ENCODE measurements at places on chromosomes 6 and 20.

DNA sequence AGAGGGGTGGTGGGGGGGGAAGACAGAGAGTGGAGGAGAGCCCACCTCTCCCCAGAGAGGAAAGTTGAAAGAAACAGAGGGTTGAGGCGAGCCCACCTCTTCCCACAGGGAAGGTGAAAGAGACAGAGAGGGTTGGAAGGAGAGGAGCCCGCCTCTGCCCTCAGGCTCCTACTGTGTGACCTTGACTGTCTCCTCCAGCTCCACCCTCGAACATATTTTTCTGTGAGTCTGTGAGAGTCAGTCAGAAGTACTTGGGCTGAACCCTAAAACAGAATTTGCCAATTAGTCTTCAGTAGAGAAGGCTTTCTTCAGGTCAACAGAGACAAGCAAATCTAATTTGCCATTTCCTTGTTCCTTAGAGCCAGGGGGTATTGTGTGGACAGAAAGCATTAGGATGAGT lies 153.7 kb upstream of the SNX9 start:
- no peaks in the 10 kb centered on the region for H3K36me3 ChIP-seq
- 0 out of 2 replicates have a peak, but pooled peaks cover 2% of the 10 kb centered on the region for H3K27me3 ChIP-seq
- H3K4me3 ChIP-seq, result no peak overlapping the region
- no peak for DNase-seq
- no peaks in the 10 kb centered on the region for H3K4me1 ChIP-seq
- H3K27ac ChIP-seq, result no peak overlapping the region

DNA sequence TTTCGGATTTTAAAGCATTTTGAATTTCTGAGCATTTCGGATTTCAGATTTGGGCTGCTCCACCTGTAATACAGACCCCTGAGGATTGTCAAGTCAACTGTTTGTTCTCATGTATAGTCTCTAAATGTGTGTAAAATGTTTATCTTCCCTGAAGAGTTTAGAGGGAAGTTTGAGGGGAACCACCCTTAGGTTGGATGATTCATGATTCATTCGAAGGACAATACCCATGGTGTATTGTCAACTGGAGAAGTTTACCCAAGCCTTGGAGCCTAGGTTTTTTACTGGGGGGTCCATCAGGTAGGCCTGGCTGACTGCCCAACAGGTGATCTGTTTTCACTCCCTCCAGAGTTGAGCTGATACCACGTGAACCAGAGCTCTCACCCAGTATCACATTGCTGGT lies 18.9 kb downstream of the GSTA4 start:
- H3K4me1 ChIP-seq, result peaks cover 34% of the 10 kb centered on the region
- no peak overlapping the region for H3K4me3 ChIP-seq
- H3K27ac ChIP-seq, result no peak overlapping the region
- H3K36me3 ChIP-seq, result no peaks in the 10 kb centered on the region

- peaks cover under 1% of the 10 kb centered on the region for H3K4me1 ChIP-seq
- no peak overlapping the region for H3K4me3 ChIP-seq
- H3K36me3 ChIP-seq, result no peaks in the 10 kb centered on the region
- H3K27me3 ChIP-seq, result no peaks in the 10 kb centered on the region
Measured at GRCh38 chr6:137685798-137686375, 181.2 kb upstream of the TNFAIP3 start.

- H3K27ac ChIP-seq, result no peak within 1 kb of the TSS
- H3K36me3 ChIP-seq, result no peaks in the 10 kb centered on the region
- peaks cover 21% of the 10 kb centered on the region for H3K4me1 ChIP-seq
- no peaks in the 10 kb centered on the region for H3K27me3 ChIP-seq
- DNase-seq, result peak; percentile 94
- peak within 1 kb of the TSS; percentile 89 for H3K4me3 ChIP-seq
Measured at GRCh38 chr6:109440331-109441068, at the start of the genes PPIL6 and SMPD2. TSS of gene PPIL6 (minus strand) at chr6:109440628. CDS start at chr6:109440590, 38 bp downstream. TSS of gene SMPD2 (plus strand) at chr6:109440724. CDS start at chr6:109441122, 398 bp downstream.

- no peaks in the 10 kb centered on the region for H3K4me1 ChIP-seq
- no peak overlapping the region for H3K27ac ChIP-seq
- no peaks in the 10 kb centered on the region for H3K36me3 ChIP-seq
- no peaks in the 10 kb centered on the region for H3K27me3 ChIP-seq
- DNase-seq, result no peak
- no peak overlapping the region for H3K4me3 ChIP-seq
Measured at GRCh38 chr20:29427201-29428060, 1830.0 kb upstream of the DEFB115 start.

GRCh38 chr6:156348424-156348823 lies 428.8 kb upstream of the ARID1B start:
- no peak overlapping the region for H3K27ac ChIP-seq
- no peak for DNase-seq
- H3K4me1 ChIP-seq, result no peaks in the 10 kb centered on the region
- H3K4me3 ChIP-seq, result no peak overlapping the region
- no peaks in the 10 kb centered on the region for H3K36me3 ChIP-seq

DNA sequence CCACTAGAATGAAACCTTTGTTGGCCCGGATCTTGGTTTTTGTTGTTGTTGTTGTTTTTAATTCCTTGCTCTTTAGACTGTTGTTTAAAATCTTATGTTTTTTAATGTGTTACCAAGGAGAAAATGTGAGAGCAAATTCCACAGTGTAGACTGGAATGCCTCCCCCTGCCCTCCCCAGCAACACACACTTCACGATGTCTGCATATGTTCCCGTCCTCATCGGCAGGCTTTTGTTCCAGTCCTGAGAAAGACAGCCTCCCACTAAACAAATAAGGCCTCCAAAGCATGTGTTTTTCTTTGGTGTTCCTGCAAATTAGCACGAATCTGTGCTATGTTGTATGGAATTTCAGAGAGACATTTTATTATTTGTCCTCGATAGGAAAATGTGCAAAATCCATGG lies 263.3 kb upstream of the QKI start:
- no peak for DNase-seq
- no peaks in the 10 kb centered on the region for H3K36me3 ChIP-seq
- no peaks in the 10 kb centered on the region for H3K27me3 ChIP-seq

GRCh38 chr20:51419231-51419630 lies 123.3 kb downstream of the NFATC2 start:
- no peak for DNase-seq
- no peaks in the 10 kb centered on the region for H3K27me3 ChIP-seq
- no peak overlapping the region for H3K27ac ChIP-seq
- H3K4me3 ChIP-seq, result no peak overlapping the region
- H3K36me3 ChIP-seq, result peaks cover 57% of the 10 kb centered on the region
- no peaks in the 10 kb centered on the region for H3K4me1 ChIP-seq

DNA sequence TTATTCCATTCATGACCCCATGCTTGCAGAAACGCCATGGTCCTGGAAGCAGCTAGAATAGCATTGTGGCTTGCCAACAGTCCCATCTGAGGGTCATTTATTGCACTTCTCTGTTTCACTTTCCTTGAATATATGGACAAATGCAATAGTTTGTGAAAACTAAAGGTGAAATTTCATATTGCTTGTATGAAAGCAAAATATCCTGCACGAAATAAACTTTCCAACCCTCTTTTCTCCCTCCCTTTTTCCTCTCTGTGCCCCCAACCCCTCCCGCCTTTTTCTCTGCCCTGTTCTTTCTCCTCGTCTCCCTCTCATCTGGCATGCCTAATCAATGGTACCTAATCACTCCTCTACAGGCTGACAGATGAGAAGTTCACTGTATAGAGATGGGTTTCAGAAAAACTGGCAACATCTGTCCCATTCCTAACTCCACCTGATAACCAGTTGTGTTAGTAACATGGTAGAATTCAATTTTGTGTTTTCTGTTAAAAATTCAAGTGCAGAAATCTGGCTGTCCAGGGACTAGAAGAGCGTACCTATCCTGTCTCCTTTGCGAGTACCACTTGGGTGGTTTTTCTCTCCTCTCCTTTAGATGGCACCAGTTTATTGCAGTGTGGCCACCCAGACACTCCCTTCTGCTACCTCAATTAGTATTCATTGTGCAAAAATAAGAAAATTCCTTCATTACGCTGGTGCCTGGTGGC lies 198.6 kb downstream of the FOXA2 start:
- no peak overlapping the region for H3K4me3 ChIP-seq
- H3K4me1 ChIP-seq, result peaks cover 8% of the 10 kb centered on the region
- H3K27me3 ChIP-seq, result no peaks in the 10 kb centered on the region
- peak; percentile 46 for DNase-seq
- no peak overlapping the region for H3K27ac ChIP-seq

GRCh38 chr6:84411060-84411629 lies 183.7 kb upstream of the CEP162 start:
- H3K36me3 ChIP-seq, result no peaks in the 10 kb centered on the region
- DNase-seq, result no peak
- H3K27ac ChIP-seq, result no peak overlapping the region
- no peak overlapping the region for H3K4me3 ChIP-seq
- H3K27me3 ChIP-seq, result no peaks in the 10 kb centered on the region
- no peaks in the 10 kb centered on the region for H3K4me1 ChIP-seq

- no peak for DNase-seq
- no peak overlapping the region for H3K4me3 ChIP-seq
- H3K27me3 ChIP-seq, result no peaks in the 10 kb centered on the region
- no peaks in the 10 kb centered on the region for H3K36me3 ChIP-seq
- H3K4me1 ChIP-seq, result peaks cover 3% of the 10 kb centered on the region
Measured at GRCh38 chr6:37514321-37514771, 14.7 kb upstream of the CCDC167 start.

- peak within 1 kb of the TSS; percentile 77 for H3K4me3 ChIP-seq
- H3K4me1 ChIP-seq, result peaks cover 38% of the 10 kb centered on the region
- H3K27me3 ChIP-seq, result no peaks in the 10 kb centered on the region
- no peaks in the 10 kb centered on the region for H3K36me3 ChIP-seq
- peak within 1 kb of the TSS; percentile 65 for H3K27ac ChIP-seq
Measured at GRCh38 chr20:34704177-34705007, at the start of gene TP53INP2. TSS of gene TP53INP2 (plus strand) at chr20:34704344. CDS start at chr20:34708740, 4,396 bp downstream.

DNA sequence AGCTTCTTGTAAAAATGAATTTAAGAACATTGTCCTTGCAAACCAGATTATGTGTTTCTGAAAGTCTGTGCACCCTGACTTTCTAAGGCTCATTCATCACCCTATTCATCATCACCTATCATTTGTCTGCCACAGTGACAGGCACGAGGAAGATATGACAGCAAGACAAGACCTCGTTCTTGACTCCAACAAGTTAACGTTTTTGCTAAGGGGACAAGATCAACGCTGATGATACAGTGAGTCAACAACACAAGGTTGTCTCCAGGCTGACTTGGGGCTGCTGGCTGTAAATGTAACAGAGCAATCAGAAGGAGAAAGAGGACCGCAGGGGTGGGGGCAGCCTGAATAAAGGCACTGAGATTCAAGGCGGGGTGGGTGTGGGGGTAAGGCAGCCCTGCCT lies 94.2 kb downstream of the FOXC1 start:
- no peak overlapping the region for H3K27ac ChIP-seq
- H3K27me3 ChIP-seq, result no peaks in the 10 kb centered on the region

GRCh38 chr6:1636272-1636825 lies 26.6 kb downstream of the FOXC1 start:
- H3K27me3 ChIP-seq, result no peaks in the 10 kb centered on the region
- DNase-seq, result no peak
- H3K27ac ChIP-seq, result no peak overlapping the region
- no peak overlapping the region for H3K4me3 ChIP-seq
- peaks cover 16% of the 10 kb centered on the region for H3K4me1 ChIP-seq

DNA sequence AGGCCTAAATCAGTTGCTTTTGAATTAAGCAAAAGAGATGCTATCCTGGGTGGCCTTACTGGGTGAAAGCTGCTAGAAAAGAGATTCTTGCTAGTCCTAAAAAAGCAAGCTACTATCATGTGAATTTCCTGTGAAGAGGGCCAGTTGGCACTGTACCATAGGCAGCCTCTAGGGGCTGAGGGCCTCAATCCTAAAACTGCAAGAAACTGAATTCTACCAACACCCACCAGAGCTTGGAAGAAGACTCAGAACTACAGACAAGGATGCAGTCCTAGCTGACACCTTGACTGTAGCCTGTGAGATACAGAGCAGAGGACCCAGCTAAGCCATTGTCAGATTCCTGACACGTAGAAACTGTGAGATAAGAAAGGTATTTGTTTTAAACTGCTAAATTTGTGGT lies 24.5 kb downstream of the CLIC5 start:
- H3K4me3 ChIP-seq, result no peak overlapping the region
- H3K4me1 ChIP-seq, result no peaks in the 10 kb centered on the region
- peak; percentile 46 for DNase-seq
- no peak overlapping the region for H3K27ac ChIP-seq
- H3K27me3 ChIP-seq, result no peaks in the 10 kb centered on the region
- H3K36me3 ChIP-seq, result no peaks in the 10 kb centered on the region

DNA sequence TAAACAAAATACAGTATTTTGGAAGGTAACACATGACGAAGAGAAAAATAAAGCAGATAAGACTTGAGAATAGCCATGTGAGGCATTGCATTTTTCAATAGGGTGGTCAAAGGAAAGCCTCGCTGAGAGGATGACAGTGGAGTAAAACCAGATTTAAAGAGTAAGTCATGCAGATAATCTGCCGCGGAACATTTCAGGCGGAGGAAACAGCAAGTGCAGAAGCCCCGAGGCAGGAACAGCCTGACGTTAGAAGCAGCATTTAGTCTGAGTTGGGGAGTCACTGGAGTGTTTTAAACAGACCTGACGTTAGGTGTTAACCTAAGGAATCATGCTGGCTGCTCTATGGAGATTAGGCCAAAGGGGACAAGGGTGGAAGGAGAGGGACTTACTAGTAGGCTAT lies 65.0 kb upstream of the VSTM2L start:
- no peak for DNase-seq
- peaks cover 12% of the 10 kb centered on the region for H3K36me3 ChIP-seq
- no peaks in the 10 kb centered on the region for H3K27me3 ChIP-seq
- peaks cover 13% of the 10 kb centered on the region for H3K4me1 ChIP-seq
- H3K4me3 ChIP-seq, result no peak overlapping the region

GRCh38 chr6:154206141-154206540 lies 150.5 kb downstream of the IPCEF1 start:
- H3K4me1 ChIP-seq, result no peaks in the 10 kb centered on the region
- H3K27ac ChIP-seq, result no peak overlapping the region
- H3K4me3 ChIP-seq, result no peak overlapping the region
- H3K27me3 ChIP-seq, result no peaks in the 10 kb centered on the region

DNA sequence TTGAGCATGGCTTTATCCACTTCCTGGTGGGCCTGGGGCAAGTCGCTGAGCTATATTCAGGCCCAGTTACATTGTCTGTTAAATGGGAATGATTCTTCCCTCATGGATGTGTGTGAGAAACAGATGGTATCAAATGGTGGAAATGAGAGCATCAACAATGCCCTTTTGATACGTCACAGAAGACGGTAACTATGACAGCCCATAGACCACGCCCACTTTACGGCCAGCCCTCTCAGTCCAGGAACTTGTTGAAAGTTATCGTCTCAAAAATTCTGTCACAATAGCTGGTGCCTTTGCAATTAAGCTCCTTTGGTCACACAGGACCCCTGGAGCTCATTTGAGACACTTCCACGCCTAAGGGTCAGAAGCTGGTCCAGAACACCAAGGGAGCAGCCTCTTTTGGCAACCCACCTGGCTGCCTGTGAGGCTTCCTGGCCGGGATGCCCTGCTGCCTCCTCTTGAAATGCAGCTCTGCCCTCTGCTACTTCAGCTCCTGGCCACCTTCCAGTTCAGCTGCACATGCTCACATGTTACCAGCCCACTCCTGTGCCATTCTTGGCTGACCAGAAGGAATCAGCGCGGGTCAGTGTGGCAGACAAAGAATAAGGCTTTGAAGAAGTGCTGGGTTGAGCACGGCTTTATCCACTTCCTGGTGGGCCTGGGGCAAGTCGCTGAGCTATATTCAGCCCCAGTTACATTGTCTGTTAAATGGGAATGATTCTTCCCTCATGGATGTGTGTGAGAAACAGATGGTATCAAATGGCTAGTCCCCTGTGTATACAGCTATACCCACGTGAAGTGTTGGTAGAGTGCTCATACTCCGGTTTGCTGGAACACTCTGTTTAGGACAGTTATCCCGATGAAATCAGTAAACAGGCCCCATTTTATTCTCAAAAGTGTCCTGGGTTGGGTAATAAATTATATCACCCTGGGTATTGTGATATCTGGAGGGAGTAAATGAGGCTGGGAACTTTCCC lies 199.2 kb upstream of the SUPT3H start:
- H3K27me3 ChIP-seq, result no peaks in the 10 kb centered on the region
- no peaks in the 10 kb centered on the region for H3K4me1 ChIP-seq
- no peak overlapping the region for H3K27ac ChIP-seq
- no peak for DNase-seq
- no peak overlapping the region for H3K4me3 ChIP-seq
